T-helper 17 cell (primary cell): ENCODE measurements at places on chromosomes 5 and 9.

- peak; percentile 90 for DNase-seq
Observed at GRCh38 chr5:177006265-177006972, at the start of gene UIMC1. Gene UIMC1 (minus strand): TSS chr5:177006779. CDS start chr5:176982615, 24,164 bp downstream.

DNA sequence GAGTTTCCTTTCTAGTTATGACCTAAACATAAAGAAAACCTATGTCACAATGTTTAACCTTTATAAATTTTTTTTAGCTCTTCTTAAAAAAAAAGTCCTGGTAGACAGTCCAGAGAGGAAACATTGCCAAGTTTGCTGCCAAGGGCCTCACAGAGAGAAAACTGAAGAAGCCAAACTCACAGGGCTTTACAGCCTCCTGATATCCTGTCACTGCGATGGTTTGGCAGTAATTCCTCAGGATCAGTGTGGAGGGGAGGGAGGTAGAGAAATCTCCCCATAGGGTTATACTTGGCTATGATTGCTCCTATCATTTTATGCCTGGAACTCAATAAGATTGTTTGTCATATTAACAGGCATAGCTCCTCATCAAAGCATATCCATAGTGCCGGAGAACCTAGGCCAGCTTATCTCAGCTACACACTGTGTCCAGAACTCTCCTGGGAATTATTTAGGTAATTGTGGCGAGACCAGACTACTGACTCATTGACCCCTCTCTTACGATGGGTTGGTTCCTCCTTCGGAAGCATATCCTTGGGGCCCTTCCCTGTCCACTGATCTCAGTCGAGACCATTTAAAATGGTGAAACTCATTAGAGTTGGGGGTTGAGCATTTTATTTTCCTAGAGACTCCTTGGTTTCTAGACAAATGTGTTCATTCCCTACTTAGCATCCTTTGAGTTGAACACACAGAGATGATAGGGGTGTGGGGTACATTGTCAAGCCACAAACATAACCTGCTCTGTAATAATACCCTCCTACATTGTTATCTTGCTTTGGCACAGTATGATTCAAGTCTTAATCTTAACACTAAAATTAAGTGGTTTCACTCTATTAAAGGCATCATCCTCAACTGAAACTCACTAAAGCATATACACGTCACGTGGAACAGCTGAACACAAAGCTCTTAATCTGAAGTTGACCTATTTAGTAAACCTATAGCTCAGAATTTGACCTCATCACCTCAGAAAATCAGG, 53.4 kb upstream of the TMC1 start:
- no peak for DNase-seq

GRCh38 chr5:37951946-37952721, 112.3 kb upstream of the GDNF start:
- DNase-seq = no peak

DNA sequence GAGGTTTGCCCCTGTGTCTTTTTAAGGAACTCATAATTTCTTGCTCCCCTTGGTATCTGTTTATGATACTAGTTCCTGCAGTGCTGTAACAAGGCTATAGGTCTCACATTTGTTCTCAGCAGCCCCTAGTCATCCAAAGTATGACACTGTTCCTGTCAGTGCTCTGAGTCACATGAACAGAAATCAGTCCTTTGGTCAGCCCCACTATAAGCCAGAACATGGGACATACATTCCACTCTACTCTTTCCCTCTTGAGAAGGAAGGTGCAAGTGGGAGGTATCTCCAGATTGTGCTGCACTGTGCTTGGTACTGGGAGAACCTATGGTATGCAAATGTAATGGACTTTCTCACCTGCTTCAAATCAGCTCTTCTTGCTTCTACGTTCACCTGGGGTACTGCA, 87.0 kb downstream of the IARS1 start:
- no peak for DNase-seq

GRCh38 chr5:149990518-149991376, 9.7 kb downstream of the TIGD6 start:
- peak; percentile 28 for DNase-seq

- no peak for DNase-seq
Observed at GRCh38 chr9:123389070-123389469, 33.1 kb downstream of the CRB2 start.
